ENCODE measurements at places on chromosomes 5 and 9.

- DNase-seq = no peak
These were observed 22.2 kb downstream of the SLC46A2 start for GRCh38 chr9:112868461-112868860.

DNA sequence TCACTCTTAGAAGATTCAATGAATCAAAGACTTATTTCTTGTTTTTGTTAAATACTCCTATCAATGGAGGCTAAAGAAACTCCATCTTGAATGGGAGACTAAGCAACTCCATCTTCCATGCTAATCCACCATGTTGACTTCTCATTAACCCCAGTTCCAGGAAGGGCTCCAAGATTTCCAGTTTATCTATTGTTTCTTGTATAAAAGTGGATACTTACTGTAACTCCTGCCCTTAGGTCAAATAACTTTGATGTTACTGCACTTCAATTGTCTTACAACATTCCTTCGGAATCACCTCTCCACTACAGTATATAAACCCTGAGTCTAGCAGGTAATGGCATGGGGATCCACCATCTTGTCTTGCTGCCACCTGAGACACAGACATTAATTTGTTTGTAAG lies 63.0 kb downstream of the PUM3 start:
- no peak for DNase-seq

DNA sequence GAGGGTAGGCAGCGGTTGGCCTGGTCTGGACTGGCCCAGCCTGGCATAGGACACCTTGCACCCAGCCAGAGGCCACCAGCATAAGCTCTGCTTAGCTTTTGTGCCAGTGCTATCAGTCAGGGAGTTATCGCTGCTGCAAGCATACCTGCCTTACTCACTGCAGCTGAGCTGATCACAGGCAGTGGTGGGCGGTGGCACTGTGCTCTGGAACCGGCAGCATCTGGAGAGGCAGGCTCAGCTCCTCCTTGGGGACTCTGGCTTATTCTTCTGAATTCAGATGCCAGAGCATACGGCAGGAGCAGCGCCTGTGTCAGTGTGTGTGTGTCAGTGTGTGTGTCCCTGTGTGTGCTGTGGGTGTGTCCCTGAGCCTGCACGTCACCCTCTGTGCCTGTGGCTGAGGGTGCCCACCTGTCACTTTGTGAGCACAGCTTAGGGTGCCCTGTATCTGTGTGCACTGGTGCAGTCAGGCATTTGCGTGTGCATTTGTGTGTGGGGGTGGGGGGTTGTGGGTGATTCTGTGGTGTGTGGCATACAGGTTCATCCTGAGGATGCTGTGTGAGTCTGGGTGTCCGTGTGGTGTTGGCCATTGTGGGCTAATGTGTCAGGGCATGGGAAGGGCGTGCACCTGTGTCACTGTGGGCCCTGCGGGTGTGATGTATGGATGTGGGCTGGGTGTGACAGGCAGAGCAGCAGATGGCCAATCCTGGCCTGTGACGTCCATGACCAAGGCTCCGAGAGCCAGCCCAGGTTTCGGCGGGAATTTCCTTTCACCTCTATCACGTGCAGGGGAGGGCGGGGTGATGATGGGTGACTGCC lies 23.5 kb downstream of the LMX1B start:
- peak; percentile 21 for DNase-seq

DNA sequence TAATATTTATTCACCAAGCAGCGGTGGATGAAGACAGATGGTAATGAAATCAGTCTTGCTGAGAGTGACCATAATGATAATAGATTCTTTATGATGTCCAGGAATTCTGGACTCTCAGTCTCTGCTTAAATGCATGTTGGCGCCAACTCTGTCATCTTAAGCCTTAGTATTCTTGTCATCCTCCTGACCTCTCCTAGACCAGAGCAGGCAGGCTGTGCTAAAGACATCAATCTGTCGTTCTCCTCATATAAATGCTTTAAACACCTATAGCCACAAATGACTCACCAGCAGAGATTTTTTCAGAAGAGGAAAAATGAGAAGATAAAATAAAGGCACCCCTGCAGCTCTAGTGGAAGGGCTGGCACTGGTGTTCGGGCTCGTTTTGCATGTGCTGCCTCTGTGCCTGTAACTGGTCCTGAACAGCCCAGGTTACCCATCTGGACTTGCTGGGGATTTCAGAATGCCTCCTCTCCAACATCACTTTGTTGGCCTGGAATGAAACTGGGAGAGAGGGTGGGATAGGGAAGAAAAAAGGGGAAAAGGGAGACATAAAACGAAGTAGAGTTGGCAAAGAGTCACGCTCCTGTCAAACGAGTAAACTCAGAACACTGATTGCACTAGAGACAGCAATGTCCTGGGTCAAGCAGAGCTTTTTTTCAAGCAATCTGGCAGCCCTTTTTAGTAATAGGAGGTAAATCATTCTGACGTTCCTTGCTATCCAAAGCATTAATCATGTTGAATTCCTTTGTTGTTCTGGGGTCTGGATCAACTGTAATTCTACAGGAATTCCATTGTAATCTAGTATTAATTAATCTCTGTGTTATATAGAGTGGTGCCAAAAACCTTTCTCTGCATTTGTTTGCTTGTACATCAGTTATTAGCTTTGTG lies 195.5 kb upstream of the CLINT1 start:
- DNase-seq = no peak

DNA sequence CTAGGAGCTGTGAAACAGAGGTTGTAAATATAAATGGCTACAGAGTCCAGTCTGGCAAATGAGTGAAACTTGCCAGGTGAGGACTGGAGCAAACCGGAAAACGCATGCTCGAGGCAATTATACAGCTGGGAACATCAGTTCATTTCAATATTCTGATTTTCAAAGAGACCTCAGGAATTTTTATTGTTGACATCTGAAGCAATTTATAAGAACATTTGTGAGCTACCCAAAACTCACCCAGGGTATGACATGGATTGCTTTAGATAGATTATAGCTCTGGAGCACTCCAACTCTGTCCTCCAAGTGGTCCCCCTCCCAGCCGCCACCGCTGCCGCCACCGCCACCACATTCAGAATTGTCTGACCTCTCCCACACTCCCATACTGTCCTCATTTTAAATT lies 84.6 kb upstream of the GRAMD2B start:
- DNase-seq = no peak

DNA sequence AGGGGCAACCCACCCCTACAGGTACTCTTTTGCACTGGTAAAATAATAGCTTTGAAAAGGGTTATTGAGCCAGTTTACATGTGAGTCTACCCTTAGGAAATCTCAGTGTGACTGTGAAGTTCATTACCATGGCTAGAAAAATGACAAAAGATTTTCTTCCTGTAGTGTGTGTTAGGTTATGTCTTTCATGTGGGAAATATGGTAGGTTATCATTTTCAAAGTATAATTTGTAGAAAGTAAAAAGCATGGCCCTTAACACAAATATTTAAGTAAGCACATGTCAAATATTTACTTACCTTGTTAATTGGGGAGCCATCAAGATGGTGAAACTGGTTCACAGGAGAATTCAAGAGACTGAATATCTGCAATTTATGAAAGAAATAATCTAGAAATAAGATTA lies 37.3 kb upstream of the PLPP1 start:
- no peak for DNase-seq

DNA sequence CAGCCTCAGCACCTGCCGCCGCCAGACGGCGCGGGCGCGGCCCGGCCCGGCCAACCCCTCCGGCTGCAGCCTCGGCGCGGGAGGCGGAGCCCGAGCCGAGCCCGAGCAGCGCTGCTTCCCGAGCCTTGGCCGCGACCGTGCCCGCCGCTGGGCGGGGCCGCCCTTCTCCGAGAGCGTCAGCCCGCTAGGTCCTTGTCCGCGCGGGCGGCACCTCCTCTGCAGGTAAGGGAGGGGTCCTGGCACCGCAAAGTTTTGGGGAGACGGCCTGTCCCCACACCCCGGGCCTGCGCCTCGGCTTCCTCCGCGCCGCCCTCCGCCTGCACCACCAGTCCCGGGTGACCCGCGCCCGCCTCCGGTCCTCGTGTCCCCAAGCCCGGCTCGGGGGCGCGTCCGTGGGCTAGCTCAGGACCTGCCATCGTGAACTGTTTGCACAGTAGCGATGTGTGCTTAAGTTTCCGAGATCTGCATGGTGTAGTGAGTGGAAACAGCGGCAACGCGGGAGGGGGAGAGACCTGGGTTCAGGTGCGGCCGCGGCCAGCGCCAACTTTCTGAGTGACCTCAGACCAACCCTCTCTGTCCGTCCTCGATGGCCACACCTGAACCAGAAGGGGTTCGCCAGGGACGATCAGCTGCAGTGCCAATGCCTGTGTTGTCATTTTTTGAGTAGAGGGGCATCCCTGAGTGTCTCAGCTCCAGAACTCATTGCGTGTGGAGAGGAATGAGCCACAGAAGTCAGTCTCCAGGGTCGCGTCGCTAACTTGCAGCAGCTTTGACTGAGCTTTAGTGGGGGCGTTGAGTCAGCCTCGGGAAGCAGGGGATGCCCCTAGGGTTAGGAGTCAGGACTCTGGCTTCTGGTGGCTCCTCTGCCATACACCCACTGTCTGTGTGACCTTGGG lies at the start of gene FRMPD1:
Gene FRMPD1, plus strand, starts transcription at position 82 of the 896 bp plus-strand sequence. CDS start 41,688 bp downstream, outside the sequence.
- peak; percentile 49 for DNase-seq

GRCh38 chr9:108468364-108468763 lies 387.4 kb downstream of the ACTL7B start:
- DNase-seq = no peak

DNA sequence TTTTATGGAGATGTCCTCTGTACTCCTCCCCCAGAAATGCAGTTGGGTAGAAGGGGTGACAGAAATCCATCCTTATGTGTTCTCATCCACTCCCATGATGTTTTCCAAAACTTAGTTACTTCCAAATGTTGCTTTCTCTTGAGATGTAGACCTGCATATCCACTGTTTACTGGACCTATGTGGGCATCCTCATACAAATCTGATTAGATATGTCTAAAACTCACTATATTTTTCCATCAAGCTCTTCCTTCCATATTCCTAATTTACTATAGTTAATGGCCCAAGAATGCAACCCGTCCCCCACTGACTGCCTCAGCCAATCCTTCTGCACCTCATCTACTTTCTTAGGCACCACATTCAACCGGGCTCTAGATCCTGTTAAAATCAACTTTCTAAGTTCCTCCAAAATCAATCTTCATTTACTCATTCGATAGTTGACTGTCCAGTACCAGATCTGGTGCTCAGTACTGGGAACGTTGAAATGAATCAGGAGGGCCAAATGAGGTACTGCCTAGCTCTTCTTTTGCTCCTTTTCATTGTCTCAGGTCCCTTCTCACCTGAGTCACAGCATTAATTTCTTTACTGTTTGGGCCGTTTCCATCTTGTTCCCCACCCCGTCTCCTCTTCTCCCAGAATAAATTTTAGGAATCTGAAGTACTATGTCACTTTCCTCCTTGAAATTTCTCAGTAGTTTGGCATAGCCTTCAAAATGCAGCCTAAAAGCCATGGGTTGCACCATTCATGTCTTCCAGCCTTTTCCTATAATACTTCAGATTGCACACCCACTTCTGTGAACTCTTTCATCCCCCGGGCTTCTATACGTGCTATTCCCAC lies 7.9 kb downstream of the PLK2 start:
- DNase-seq = no peak

DNA sequence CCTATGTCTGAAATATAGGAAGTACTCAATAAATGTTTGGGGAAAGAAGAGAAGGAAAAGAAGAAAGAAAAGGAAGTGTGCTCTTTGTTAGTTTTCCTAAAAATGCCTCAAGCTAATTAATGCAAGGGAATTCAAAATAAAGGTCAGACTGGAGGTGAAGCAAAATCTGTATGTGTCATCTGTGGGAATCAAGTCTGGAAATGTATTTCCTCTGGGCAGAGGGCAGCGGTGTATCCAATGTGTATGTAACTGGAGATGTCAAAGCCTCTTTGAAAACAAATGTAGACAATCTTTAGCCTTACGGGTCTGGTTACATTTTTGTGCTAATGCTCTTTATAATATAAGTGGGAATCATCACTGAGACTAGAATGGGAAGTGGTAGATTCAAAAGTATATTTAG lies 471.4 kb downstream of the MAN2A1 start:
- DNase-seq = no peak

Data from central memory CD4-positive, alpha-beta T cell (primary cell).